Uterus (tissue), 4 donors: ENCODE measurements at places on chromosomes 7 and 10. TPM values are rescaled to one million over a fixed set of nuclear protein-coding genes. Genes with fewer than 3 reads are reported as not detected.

GRCh38 chr7:100044718-100045117 is 4.9 kb upstream of the ZSCAN21 start:
- H3K4me1 ChIP-seq: no peaks in the 10 kb centered on the region

DNA sequence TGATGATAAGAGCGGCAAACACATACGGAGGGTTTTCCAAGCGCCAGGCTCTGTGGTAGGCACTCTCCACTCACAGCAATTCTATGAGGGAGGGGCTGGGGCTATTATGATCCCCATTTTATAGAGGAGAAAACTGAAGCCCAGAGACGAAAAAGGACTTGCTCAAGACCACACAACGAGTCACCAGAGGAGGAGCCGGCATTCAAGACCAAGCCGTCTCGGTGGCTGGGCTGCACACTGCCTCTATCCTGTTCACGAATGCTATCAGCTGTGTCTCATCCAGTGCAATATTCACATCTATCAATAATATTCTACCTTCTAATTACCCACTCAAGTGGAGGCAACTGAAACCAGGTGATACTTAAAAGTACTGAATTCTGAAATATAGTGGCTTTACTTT is 67.8 kb upstream of the NMT2 start:
- DNase-seq: no peak
- H3K27me3 ChIP-seq: no peaks in the 10 kb centered on the region
- no peak overlapping the region for H3K4me3 ChIP-seq
- H3K27ac ChIP-seq: no peak overlapping the region

HEPACAM2 gene
- total RNA-seq: not detected

DRGX gene
- total RNA-seq: 0.14 TPM

- no peaks in the 10 kb centered on the region for H3K4me1 ChIP-seq
- no peaks in the 10 kb centered on the region for H3K27me3 ChIP-seq
- H3K27ac ChIP-seq: no peak overlapping the region
Observed at GRCh38 chr7:69090936-69091335, 507.3 kb upstream of the AUTS2 start.

GRCh38 chr7:139893461-139893860 is 64.4 kb downstream of the TBXAS1 start:
- H3K27ac ChIP-seq: no peak overlapping the region
- no peaks in the 10 kb centered on the region for H3K36me3 ChIP-seq
- H3K4me1 ChIP-seq: no peaks in the 10 kb centered on the region
- no peak for DNase-seq
- no peak overlapping the region for H3K4me3 ChIP-seq

DNA sequence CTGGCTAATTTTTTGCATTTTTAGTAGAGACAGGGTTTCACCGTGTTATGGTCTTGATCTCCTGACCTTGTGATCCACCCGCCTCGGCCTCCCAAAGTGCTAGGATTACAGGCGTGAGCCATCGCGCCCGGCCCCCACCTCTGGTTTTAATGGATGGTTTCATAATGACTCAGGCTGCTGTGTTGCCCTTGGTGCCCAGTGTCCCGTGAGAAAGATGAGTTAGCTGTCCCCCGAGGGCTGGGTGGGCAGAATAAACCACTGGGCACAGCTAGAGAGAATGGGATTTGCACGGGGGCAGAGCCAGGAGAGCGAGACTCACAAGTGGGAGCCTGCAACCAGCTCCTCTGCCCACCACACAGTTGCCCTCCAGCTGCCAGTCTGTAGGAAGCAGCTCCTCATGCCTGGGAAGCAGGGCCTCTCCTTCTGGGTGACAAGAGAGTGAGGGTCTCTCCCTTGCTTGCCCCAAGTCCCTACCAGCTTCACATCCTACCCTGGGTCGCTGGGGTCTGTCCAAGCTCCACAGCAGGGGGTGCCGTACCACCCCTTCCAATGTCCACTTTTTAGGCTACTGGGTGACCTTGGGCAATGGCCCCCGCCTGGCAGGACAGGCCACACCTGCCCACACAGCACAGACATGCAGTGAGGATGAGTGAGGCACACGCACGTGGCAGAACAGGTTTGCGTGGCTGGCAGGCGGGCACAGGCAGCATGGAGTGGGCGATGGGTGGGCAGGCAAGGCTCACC is 16.1 kb upstream of the NDST2 start:
- no peak overlapping the region for H3K4me3 ChIP-seq
- no peak overlapping the region for H3K27ac ChIP-seq
- DNase-seq: no peak
- no peaks in the 10 kb centered on the region for H3K36me3 ChIP-seq

DNA sequence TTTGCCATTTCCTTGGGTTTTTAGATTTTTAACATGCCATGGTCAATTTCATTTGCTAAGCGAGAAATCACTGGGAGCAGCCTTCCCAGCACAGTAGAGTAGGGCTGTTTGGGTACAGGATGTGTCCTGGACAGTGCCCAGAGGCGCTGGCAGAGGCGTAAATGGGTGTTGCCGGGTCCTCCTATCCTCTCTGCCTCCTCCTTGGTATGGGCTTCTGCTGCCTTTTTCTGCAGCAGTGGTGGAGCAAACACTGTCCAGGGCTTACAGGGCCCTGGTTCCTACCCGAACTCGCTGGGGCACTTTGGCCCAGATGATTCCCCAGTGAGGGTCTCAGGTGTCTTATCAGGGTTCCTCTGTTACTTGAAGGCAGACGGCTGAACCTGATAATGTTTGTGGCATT is 298.3 kb downstream of the RPS24 start:
- H3K27me3 ChIP-seq: no peaks in the 10 kb centered on the region
- no peaks in the 10 kb centered on the region for H3K36me3 ChIP-seq
- DNase-seq: peak; percentile 46
- H3K4me1 ChIP-seq: peaks cover 15% of the 10 kb centered on the region
- peak overlapping the region; percentile 70 for H3K27ac ChIP-seq

GRCh38 chr10:22977751-22978150 is 49.9 kb downstream of the ARMC3 start:
- no peaks in the 10 kb centered on the region for H3K36me3 ChIP-seq
- no peaks in the 10 kb centered on the region for H3K4me1 ChIP-seq
- DNase-seq: no peak
- H3K4me3 ChIP-seq: no peak overlapping the region
- H3K27me3 ChIP-seq: no peaks in the 10 kb centered on the region
- H3K27ac ChIP-seq: no peak overlapping the region

DNA sequence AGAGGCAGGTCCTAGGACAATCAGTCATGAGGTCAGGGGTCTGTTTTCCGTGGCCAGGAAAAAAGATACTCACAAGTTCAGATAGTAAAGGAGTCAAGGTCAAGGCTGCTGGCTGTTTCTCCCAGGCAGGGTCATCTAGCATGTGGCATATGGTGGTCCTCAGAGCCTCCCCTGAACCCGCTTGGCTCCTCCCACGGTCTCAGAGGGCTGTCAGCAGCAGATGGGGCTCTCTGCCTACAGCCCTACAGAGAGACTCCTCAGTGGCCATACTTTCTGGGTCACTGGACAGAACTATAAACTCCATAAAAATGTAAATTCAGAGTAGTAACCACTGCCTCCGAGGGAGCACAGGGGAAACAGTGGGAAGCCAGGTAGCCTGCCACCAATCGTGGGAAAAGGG is 11.3 kb upstream of the DRGX start:
- no peak for DNase-seq
- no peak overlapping the region for H3K4me3 ChIP-seq
- H3K27ac ChIP-seq: no peak overlapping the region
- no peaks in the 10 kb centered on the region for H3K36me3 ChIP-seq

DNA sequence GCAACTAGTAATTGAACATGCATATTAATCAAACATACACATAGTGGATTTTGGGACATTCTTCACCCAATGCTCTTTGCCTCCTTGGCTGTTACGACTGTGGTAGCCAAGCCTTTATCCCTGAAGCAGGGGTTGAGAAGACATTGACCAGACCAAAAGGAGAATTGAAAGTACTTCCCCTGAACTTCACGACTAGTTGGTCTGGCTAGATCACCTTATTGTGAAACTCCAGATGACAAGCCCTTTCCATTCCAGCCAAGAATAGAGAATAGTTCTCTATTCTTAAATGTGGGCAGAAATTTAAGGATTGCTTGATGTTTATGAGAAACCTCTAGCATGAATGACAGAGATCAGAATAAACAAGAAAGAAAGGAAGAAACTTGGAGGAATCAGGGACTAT is 97.0 kb downstream of the LRMDA start:
- no peaks in the 10 kb centered on the region for H3K27me3 ChIP-seq
- H3K4me3 ChIP-seq: no peak overlapping the region
- H3K36me3 ChIP-seq: no peaks in the 10 kb centered on the region
- DNase-seq: no peak
- H3K4me1 ChIP-seq: no peaks in the 10 kb centered on the region
